ENCODE measurements at places on chromosomes 1 and 21.

- DNase-seq: no peak
Observed at GRCh38 chr1:228778026-228778425, 42.7 kb downstream of the RHOU start.

GRCh38 chr1:8439015-8439702 lies 121.2 kb downstream of the SLC45A1 start:
- no peak for DNase-seq

DNA sequence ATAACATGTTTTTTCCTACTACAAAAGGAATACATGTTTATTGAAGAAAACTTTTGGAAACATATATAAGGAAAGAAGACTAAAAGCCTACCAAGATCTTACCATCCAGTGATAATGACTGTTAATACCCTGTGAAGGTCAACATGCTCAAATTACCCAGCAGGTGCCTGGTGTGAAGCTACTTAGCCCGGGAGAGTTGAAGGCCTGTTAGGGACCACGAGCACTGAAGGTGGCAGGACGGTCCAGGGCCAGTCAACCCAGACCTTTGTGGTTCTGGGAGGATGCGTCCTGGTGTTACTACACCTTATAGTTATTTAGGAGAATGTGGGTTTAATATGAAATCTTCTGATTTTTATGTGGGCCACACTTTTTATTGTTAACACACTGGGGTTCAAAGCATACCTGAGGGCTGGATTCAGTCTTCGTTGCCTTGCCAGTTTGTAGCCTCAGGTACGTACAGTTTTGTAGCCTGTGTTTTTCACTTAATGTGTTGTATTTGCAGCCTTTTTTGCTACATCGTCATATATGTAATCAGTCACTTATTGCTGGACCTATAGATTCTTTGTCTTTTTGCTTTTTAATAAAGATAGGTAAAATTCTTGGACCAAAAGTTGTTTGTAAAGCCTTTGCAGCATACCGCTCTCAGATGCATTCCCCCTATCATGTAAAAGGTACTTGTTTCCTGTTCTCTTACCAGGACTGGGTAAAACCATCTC lies 9.8 kb downstream of the ITSN1 start:
- DNase-seq: no peak

DNA sequence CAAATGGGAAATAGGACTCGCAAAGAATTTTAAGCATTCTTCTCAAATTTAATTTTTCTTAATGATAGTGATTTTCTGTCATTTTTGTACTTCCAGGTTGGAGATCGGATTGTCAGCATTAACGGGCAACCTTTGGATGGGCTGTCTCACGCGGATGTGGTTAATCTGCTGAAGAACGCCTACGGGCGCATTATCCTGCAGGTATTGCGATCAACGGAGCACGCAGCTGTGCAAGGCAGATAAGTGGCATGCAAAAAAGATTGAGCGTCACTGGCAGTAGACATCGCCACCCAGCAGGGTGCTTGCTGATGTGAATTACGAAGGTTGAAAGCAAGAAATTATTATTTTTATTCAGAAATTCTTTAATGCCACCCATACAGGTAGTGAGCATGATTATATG lies 65.9 kb upstream of the L1TD1 start:
- DNase-seq: no peak

DNA sequence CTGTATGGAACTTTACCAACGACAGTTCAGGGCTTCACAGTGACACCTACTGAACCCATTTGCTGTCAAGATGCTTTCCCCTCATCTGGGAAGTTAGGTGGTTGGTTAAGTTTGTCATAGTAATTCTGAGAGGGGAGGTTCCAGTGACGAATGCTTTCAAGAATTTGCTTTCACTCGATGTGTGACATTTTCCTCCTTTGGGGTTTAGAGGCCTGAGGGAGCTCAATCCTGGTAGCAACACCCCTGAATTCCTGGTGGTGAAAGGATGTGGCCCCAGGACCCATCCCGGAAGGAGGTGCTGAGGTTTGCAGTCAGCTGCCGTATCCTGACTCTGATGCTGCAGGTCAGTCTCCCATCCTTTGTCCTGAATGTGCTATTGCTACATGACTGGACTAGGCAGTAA lies 2.8 kb downstream of the PIGV start:
- no peak for DNase-seq

DNA sequence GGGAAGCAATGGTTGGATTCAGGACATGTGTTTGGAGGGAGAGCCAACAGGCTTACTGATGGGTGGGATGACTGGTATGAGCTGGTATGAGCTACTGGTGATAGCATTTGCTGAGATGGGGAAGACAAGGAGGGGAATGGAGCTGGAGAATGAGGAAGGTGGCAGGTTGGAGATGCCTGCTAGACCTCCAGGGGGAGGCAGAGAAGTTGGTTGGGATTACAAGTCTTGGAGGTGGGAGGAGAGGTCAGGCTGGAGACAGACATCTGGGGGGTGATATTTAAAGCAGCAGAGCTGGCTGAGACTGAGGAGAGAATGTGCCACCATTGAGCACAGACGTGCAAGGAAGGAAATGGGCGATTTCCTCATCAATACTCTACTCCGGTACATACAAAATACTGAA lies 31.8 kb upstream of the ENO1 start:
- DNase-seq: no peak

DNA sequence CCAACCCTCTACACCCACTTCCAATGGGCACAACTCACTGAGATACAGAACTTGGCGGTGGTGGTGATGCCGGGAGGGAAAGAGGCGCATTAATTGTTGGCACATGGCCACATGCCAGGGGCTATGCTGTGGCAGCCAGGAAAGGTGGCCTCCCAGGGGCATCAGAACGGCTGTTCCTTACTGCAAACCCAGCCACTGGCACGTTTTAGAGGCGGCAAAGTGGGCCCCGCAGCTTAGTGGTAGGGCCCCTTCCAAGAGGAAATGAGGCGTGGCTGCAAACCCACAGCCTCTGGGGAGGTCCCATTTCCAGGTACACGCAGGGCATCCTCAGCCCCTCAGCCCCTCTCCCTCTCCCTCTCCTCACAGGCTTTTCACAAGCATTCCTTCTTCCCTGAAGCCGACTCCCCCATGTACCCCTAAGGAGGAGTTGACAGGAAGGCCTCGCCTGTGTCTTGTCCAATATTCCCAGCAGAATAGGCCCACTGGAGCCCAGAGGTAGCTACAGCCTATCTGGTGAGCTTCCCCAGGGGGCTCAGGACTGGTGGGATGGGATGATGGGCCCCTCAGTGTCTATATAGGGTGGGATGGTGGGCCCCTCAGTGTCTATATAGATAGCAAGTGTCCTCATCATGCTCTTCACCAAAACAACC lies 166.2 kb downstream of the CLIC6 start:
- no peak for DNase-seq

DNA sequence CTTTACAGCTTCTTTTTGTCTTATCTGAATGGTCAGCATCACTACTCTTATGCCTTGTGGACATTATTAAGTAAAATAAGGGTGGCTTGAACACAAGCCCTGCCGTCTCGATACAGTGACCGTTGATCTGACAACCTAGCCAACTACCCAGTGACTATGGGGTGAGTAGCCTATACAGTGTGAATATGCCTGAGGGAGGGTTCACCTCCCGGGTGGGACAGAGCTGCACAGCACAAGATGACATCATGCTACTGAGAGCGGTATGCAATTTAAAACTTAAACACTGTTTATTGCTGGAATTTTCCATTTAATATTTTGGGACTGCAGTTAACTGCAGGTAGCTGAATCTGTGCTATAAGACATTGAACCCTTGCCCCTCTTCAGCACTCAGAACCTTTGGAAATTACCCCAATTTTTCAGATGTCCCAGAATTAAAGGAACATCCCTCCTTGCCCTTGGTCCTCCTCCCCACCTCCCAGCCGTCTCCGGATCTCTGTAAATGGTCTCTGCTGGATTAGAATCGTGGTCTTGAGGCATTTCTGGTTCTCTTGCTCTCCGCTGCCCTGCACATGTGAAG lies 618.5 kb downstream of the PTPRU start:
- no peak for DNase-seq

- DNase-seq: no peak
Observed at GRCh38 chr1:197356723-197357533, 88.9 kb downstream of the CRB1 start.

DNA sequence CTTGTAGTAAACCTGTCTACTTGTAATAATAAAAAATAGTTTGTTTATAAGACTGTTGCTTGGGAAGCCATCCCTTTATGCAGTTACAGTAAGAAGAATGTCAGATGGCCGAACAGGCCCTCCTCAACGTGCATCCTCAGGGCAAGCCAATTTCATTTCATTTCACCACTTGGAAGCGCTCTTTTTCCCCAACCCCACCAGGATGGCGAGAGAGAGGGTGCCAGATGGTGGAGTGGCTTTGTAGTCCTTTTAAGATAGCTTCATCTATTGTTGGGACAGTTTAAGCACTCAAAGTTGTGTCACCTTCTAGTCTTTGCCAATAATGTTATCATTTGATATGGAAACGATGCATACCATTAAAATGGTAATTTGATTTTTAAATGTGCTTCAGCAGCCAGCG lies 356.3 kb upstream of the CAMK1G start:
- no peak for DNase-seq

- peak; percentile 30 for DNase-seq
Observed at GRCh38 chr1:55214212-55214933, 791 bp downstream of the USP24 start.

DNA sequence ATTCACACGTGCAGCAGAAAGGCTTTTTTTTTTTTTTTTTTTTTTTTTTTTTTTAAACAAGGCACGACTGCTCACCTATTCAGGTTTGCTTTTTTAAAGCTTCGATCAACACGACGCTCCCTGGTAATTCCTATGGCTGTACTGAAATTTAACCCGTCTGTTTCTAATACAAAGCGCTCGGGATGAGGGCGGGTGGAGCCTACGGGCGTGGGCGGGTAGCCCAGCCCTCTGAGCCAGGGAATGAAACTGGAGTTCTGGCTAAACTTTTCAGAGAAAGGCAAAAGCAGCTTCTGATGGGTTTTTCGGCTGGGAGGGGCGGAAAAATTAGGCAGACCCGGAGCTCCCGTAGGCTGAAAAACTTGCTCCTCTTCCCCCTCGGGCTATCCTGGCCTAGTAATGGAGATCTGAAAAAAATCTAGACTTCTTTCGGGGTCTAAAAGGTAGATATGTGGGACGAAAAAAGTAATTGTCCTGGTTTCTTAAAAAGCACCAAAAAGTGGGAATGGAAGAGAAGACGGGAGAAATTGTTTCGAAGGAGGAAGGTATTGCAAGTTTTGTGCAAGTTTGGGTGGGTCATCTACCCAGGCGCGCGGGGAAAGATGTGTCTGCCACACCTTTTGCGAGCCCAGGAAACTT lies 7.4 kb downstream of the NR5A2 start:
- DNase-seq: no peak

DNA sequence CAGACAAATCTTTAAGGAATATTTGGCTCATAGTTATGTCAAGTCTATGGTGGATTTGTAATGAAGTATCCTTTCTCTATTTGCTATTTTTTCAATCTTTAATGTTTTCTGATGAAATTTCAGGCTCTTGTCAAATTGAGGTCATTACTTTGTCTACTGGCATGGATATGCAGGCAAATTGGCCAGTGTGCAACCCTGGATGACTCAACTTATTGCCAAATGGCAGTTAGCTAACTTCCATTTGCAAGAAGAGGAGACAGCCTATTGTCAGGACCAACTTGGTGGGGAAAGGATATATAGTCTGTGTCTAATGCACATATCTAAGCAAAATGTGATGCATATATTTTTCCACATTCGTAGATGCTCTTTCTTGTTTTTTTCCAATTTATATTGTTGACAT lies 530.5 kb downstream of the PTBP2 start:
- no peak for DNase-seq

GRCh38 chr1:177935638-177936415 lies 34.0 kb downstream of the SEC16B start:
- no peak for DNase-seq

DNA sequence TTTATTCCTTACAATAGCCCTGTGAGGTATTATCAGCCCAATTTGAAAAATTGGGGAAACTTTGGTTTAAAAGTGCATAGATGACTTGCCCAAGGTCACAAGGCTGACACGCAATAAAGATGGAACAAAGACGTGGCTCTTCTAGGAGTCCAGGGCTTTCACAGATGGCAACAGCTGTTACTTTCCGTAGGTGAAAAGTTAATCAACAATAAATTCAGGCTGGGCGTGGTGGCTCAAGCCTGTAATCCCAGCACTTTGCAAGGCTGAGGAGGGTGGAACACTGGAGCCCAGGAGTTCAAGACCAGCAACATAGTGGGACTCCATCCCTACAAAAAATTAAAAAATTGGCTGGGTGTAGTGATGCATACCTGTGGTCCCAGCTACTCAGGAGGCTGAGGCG lies 87.8 kb upstream of the ATF3 start:
- DNase-seq: no peak

- DNase-seq: no peak
Observed at GRCh38 chr21:42653231-42654061, at the start of gene PDE9A. TSS of gene PDE9A (plus strand) at chr21:42653621. CDS start at chr21:42653815, 194 bp downstream.

GRCh38 chr1:210621712-210622111 lies 293.0 kb downstream of the HHAT start:
- DNase-seq: no peak

GRCh38 chr21:37558676-37559211 lies 192.2 kb downstream of the DYRK1A start:
- no peak for DNase-seq

DNA sequence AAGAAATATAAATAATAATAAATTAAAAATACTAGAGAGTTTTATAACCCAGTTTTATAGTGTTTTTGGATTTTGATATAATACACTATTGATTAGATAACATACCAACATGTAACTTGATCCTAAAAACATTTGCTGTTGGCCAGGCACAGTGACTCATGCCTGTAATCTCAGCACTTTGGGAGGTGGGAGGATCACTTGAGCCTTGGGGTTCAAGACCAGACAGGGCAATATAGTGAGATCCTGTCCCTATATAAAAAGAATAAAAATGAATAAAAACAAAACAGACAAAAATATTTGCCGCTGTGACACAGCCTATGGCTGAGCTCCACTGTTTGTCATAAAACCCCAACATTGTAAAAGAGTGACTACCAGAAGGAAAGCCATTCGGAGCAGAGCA lies 26.1 kb downstream of the VPS13D start:
- DNase-seq: no peak

DNA sequence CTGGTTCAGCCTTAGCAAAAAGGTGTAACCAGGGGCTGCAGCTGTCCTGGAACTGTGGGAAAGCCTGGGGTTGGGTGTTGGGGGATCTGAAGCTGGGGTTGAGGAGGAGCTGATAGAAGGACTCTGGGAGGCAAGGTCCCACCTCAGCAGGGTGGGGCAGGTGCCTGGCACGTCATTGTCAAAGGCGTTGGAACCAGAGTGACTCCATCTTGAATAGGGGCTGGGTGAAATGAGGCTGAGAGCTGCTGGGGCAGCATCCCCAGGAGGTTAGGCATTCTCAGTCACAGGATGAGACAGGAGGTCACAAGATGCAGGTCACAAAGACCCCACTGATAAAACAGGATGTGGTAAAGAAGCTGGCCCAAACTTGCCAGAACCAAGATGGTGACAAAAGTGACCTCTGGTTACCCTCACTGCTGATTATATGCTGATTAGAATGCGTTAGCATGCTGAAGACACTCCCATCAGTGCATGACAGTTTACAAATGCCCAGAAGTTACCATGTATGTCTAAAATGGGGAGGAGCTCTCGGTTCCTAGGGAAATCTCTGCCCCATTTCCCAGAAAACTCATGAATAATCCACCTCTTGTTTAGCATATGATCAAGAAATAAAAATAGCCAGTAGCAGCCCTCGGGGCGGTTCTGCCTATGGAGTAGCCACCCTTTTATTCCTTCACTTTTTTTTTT lies 85.4 kb downstream of the IER5 start:
- no peak for DNase-seq
